ENCODE measurements at places on chromosomes 1 and 21.

GRCh38 chr1:13908128-13908527 lies 208.1 kb downstream of the PRDM2 start:
- no peak for DNase-seq

GRCh38 chr1:172613294-172613693 lies 45.6 kb upstream of the FASLG start:
- no peak for DNase-seq

DNA sequence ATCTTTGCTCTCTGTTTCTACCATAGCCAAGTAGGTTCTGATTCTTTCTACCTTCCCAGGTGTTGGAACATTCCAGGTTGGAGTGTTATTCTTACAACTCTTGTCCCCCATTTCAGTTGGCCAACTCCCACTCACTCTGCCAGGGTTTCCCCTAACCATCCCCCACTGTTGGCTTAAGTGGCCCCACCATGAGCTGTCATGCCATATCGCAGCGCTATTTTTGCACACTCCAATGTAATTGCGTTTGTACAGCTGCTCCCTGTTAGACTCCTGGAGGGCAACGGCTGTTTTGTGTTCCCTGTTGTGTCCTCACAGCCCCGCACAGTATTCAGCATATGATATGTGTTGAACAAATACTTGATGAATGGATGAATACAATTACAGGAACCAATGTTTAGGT lies 117.7 kb upstream of the ETS2 start:
- no peak for DNase-seq

- no peak for DNase-seq
These were observed 30.3 kb downstream of the PTPRC start for GRCh38 chr1:198669023-198669698.

- DNase-seq = peak; percentile 65
These were observed 51.2 kb upstream of the SYNC start for GRCh38 chr1:32753532-32754316.

DNA sequence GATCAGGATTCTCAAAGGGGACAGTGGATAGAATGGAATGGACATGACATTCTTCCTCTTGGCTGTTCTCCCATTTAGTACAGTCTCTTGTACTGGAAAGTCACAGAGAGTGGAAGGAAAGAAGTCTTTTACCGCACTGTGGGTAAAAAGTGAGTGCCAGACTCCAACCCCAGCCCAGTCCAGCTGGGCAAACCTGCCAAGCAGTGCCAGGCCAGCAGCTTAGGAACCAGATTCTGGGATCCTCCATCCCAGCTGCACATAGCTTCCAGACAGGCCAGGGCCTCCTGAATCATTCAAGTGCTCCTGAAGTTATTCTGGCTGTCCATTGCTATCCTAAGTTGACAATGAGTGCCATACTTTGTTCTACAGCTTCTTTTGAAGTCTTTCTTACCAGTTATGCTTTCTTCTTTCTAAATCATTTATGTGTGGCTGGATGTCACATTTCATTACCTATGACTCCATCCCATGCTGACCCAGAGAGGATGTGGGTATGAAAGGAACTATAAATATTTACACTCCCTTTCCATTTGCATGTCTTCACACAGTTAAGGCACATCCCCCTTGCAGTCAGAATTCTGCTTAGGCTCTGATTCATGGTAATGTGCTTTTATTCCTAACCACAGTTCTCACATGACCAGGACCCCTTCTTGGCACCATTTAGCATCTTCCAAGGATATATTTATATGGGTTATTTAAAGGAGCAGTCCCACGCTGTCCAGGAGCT lies 88.9 kb downstream of the AK5 start:
- DNase-seq = no peak

GRCh38 chr21:34688145-34688544 lies 19.4 kb downstream of the CLIC6 start:
- DNase-seq = no peak

DNA sequence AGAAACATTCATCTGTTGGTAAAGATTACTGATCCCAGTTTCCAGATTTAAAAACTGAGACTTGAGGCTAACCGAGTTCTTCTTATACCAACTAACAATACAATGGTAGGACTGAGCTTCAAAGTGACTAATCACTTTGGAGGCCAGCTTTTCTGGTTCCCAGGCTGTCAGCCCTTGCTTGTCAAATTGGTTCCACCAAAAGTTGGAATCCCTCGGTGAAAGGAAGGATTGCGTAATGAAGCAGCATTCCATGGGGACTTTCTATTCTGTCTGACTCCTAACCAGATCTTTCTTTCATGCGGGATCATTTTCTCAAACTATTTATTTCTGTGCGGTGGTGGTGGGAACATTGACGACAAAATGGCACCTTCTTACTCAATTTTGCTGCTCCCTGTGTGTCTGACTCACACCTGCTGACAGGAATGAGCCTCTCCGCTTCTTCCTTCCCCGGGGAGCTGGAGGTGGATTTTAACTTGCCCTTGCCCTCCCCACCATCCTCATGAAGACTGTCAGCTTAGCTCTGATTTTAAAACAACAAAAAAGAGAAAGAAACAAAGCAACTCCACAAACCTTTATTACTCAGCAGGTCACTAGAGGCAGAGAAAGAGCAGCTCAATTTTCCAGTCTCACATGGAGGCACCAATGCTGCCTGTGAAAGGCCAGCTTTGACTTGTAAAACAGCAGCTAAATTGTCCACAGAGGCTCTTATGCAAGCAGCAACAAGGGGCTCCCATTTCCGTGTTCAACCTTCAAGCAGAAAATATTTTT lies 32.9 kb upstream of the RASAL2 start:
- DNase-seq = no peak

GRCh38 chr1:40344597-40344996 lies 27.5 kb upstream of the COL9A2 start:
- DNase-seq = peak; percentile 72

GRCh38 chr1:76854255-76854654 lies 13.0 kb upstream of the ST6GALNAC5 start:
- no peak for DNase-seq

DNA sequence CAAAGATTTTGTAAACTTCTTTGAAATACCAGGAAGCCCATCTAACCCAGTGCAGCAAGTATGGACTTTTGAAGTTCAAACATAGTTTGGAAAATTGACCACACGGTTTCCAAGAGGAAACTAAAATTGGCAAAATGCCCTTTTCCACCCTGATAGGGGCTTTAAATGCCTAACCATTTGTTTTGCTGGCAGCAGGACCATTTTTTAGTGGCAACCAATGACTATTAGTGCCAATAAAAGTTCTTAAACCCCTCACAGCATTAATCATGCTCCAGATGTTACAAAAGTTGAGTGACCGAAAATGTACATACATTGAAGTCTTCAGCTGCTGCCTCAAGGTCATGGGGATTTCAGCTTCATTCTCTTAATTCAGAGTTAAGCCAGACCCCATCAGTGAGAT lies 46.4 kb upstream of the ENAH start:
- DNase-seq = no peak

DNA sequence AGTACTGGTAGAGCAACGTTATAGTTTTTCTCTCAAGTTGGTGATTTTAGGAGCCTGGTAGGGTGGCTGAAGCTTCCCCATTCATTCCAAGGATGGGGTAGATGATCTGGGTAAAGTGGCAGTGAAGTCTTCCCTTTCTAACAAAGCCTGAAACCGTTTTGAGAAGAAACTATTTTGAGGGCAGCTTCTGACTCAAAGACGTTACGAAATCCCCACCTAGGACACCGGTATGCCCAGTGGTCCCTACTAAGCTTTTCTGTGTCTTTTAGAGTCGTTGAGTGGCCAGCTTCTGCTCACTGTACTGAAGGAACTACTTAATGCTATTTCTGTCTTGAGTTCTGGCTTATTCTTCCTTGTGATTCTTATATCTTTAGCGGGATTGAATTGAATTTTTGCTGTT lies 1.4 kb downstream of the WDTC1 start:
- DNase-seq = no peak

DNA sequence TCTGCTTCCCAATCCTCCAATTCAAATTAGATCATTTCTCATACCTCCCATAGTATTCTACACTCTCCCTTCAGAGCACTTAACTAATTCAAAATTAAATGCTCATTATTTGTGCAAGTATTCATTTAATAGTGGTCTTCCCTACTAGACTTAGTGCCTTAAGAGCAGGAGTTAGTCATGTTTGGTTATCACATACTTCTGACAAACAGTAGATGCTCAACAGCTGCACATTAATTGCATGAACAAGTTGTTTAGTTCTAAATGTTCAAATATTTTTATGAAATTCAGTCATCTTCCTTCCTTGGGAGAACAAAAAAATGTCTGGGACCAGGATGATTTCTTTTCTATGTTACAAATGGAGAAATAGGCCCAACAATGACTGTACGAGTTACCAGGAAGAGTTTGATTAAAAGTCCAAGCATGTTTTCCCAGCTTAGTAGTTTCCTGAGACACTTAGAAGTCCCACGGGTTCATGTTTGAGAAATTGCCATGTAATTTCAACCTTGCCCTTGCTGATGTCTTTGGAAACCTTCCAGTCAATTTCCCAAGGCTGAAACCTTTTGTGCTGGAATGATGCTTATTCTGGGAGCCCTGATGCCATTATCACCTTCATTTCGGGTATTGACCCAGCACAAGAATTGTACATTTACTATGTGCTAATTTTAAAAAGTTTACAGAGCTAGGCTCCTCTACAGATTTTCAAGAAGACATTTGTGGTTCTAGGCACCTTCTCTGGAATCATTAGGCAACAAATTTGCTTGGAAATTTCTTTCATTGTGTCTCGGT lies 437.9 kb upstream of the PLXNA2 start:
- no peak for DNase-seq

- no peak for DNase-seq
These were observed 253.7 kb downstream of the HHAT start for GRCh38 chr1:210582205-210582970.

GRCh38 chr1:43716559-43717281 lies 9.4 kb downstream of the ST3GAL3 start:
- DNase-seq = no peak

GRCh38 chr1:30950053-30950452 lies 41.5 kb upstream of the SDC3 start:
- no peak for DNase-seq

DNA sequence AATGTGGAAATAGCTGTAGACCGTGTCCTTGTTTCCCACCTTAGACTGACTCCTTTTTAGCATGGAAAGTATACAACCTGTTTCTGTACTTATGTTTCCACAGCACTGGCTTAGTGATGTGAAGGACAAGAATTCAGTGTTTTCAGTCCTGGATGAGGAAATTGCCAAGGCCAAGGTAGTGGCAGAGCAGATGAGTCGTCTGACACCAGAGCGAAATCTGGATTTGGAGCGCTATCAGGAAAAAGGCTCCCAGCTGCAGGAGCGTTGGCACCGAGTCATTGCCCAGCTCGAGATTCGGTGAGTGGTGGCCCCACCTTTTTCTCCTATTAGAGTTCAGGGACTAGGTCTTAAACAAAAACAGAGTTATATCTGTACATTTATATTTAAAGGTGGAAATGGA lies 112.6 kb downstream of the MACF1 start:
- no peak for DNase-seq

- DNase-seq = no peak
These were observed 54.9 kb downstream of the KLHDC7A start for GRCh38 chr1:18535391-18536210.

DNA sequence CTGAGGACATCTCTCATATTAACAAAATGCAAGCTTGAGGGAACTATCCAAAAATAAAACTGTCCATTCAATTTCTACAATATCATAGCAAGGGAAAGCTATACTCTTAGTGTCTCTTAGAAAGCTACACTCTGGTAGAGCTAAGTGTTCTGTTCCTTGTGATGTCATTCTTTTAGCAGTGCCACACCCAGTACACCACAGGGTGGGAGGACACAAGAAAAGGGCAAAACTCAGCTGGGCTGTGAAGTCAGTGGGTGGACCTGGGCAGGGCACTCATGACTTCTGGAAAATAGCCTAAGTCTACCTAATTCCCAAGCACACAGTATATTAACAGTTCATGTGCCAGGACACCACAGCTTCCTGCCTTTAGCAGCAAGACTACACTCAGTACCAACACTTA lies 42.2 kb upstream of the TNFSF4 start:
- no peak for DNase-seq

DNA sequence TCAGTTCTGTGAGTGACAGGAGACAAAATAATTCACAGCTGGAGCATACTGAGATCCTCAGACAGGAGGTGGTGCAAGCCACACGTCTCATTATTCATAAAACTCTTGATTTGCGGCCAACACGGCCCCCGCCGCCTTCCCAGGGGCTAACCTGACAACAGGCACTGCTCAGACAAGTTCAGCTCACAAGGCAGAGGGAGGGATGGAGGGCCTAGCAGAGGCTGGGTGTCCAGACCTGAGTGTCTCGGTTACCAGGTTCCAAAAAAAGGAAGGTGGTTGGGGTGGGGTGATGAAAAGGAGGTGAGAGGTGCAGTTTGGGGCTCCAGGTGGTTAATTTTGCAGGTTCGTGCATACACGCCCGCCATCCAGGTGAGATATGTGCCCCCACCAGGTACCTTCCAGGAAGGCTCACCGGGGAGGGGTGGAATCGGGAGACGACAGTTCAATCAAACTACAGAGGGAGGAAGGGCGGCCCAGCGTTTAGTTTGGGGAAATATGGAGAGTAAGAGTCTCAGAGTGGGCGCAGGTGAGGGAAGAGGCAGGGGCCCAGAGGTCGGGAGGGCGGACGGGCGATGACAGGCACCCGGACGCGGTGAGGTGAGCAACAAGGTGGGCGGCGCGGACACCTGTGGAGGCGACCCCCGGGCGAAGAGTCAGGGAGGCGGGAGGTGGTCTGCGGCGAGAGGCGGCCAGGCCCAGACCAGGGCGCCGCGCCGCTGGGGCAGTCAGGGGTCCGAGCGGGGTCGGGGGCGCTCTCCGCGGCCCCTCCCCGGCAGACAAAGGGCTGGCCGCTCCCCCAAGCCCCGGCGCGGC lies 629 bp downstream of the CTNNBIP1 start:
- peak; percentile 21 for DNase-seq

GRCh38 chr1:84347932-84348555 lies 46.5 kb downstream of the SAMD13 start:
- no peak for DNase-seq

- DNase-seq = no peak
These were observed 35.8 kb downstream of the ATF6 start for GRCh38 chr1:161801955-161802354.

- DNase-seq = peak; percentile 77
These were observed 66.3 kb upstream of the LRRC8D start for GRCh38 chr1:89754518-89754917.

- no peak for DNase-seq
These were observed 48.4 kb downstream of the B3GALT5 start for GRCh38 chr21:39661121-39661520.

Measured in T-helper 1 cell (primary cell).